ENCODE measurements at places on chromosomes 4 and X.

DNA sequence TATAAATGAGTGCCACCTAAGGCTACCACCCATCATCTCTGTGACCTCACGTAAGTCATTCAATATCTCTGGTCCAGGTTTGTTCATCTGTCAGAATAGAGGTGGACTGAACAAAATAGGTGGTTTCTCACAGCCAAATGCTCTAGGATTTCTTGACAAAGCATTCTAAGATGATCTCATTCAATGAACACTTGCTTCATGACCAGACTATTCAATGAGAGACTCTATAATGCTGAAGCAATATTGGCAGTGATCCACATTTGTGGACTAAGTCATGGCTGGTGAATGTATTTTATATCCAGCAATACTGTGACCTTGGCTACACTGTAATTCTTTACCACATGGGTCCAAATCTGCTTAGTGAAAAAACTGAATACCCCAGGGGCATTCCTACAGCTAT, 37.9 kb downstream of the LDB2 start:
- DNase-seq, result no peak

DNA sequence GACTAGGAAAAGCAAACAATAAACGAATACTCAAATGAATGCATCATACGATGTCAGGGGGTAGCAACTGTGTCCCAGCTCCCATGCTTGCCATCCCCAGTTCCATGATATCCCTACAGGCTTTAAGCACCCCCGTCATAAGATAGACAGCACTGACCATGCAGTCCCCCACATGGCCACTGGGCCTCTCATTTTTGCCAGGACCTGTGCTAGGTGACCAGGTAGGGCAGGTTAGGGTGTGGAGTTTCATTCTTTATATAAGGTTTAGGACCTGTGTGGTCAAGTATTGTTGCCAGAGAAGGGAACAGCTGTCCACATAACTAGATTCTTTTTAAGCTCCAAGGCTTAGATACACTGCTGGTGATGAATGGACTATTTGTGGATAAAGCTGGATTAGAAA, 9.7 kb downstream of the PPEF2 start:
- no peak for DNase-seq

DNA sequence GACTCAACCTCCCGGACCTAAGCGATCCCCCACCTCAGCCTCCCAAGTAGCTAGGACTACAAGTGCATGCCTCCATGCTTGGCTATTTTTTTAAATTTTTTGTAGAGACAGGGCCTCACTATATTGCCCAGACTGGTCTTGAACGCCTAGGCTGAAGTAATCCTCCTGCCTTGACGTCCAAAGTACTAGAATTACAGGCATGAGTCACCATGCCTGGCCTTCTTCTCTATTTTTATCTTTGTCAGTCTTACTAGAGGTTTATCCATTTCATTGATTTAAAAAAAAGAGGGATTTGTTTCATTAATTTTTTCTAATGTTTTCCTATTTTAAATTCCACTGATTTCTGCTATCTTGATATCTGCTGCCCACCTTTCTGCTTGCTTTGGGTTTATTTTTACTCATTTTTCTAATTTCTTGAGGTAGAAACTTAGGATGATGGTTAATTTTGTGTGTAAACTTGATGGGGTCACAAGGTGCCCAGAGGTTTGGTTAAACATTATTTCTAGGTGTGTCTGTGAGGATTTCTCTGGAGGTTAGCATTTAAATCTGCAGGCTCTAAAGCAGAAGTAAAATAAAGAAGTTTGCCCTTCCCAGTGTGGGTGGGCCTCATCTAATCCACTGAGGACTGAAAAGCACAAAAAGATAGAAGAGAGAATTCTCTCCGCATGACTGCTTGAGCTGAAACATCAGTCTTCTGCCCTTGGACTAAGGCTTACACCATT, 116.2 kb upstream of the DCLK2 start:
- DNase-seq, result no peak

DNA sequence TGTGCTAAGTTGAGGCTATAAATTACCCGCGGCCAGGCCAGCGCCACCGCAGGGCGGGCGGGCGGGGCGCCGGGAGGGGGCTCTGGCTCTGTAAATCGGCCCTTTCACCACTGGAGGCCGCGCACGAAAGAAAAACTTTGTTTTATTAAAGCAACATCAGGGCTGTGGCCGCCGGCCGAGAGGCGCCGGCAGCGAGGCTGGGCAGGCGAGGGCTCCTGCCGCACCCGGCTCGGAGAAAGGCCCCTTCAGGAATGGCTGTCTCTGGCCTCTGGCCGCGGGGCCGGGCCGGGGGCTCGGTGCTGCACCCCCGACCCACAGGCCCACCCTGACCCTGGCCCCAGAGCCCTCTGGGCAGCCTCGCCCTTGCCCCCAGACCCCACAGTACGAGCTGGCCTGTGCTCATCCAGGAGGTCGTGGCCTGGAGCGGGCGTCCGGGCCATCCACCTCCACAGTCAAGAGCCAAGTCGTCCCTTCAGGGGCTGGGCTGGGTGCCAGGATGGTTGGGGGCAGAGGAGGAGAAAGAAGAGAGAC, 29.5 kb upstream of the FGFR3 start:
- no peak for DNase-seq

DNA sequence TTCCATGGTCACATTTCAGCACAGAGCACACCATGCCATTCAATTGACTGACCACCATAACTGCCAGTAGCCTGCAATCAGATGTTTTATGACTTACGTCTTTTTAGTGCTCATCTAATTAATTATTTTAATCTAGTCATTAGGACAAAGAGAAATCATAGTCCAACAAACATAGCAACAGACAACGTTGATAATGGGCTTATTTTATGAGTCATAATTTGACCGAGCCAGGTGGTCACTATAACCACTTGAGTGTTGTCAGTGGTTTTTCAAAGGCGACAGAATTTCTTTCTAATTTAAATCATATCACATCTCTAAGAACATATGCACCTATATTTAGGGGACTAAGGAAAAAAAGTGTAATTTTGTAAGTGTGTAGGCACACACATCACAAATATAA, 1.9 kb downstream of the SEC24D start:
- no peak for DNase-seq

DNA sequence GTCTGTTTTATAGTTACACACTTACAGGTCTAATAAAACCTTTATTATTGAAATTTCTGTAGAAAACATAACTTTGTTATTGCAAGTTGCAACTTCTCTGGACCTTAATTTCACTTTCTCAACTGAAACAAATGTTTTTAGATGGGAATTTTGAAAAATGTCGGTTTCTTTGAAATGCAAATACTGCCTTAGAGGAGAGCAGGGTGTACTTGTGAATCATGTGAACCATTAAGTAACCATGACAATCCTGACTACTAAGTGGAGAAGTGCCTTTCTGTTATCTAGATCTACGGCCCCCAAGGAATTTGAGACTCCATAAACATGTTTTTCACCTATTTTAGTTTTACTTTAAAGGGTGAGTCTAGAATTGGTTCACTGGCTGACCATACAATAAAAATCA, 8.5 kb upstream of the ARMCX2 start:
- DNase-seq, result no peak

DNA sequence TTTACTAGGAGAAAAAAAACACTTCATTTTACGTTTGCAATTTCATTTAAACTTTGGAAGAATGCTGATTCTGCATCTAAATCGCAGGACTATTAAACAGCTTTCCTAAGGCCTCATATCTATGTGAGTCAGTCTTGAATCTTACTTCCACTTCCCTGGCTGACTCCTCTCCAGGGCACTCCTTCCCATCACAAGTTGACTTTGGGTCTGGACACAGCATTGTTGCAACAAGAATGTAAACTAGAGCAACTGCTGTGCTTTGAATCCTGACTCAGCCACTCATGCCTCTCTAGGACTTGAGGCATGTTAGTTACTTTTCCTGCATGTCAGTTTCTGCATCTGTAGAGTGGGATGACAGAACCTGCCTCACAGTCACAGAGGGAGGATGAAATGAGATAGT, 413.8 kb downstream of the FAT4 start:
- DNase-seq, result no peak

- no peak for DNase-seq
Observed at GRCh38 chr4:182174979-182175378, 68.2 kb upstream of the TENM3 start.

DNA sequence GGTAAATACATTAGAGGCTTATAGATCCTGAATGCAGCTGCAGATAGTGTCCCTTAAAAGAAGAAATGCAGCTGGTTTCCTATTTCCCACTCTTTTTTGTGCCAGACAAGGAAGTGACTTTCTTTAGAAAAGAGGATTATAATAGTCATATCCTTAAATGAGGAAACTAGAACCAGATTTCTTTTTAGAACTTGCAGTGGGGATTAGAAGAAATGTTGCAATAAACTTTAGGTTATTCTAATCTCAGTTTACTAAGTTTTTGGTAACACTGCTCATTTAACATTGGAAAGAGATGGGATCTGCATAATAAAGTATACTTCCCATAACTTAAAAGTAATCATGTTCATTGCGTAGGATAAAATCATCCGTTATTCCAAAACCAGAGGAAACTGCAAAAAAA, 101.9 kb downstream of the SLIT2 start:
- no peak for DNase-seq

DNA sequence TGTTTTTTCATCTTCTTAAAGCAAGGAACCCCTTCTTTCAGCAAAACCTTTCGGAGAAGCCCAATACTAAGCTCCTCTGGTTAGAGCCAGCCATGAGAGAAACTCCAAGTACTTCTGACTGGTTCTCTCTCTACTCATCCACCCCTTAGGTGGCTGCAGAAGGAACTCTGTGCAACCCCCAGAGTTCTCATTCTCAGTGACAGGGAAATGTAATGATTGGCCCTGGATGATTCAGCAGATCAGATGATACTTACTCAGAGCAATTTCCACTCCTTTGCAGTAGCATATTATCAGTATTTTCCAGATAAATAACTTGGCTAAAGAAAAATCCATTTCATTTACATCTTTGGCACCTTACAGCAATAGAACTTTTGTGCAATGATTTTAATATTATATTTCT, 3.2 kb downstream of the SPP1 start:
- no peak for DNase-seq

GRCh38 chr4:122005064-122005755, 53.4 kb upstream of the TRPC3 start:
- no peak for DNase-seq

DNA sequence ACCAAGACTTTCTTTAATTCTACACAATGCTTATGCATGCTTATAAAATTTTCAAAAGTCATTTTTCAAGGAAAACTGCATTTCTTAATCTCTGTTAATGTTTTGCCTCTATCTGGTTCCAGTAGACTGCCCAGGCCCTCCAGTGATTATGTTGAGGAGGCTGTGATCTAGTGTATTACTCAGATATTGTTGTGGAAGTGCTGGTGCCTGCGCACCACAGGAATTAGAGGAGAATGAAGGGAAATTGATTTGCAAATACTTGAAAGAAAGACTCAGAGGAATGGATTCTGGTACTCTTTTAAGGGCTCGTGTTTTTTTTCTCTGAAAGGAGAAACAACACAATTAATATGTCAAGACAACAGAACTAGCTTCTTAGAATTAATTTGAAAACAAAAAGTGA, 1015.1 kb downstream of the RPA4 start:
- DNase-seq, result no peak

DNA sequence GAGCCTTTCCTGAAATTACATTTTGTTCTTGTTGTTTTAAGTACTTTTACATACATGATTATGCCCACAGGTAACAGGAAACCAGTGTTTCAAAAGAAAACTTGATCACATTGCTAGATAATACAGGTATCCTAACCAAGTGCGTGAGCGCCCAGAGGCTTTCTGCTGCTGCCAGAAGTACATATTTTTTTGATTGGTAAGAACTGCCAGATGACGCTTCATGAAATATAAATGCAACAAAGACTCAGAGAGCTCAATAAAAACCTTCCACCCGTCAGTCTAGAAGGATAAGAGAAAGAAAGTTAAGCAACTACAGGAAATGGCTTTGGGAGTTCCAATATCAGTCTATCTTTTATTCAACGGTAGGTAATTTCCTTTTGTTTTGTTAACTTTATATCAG, at the start of gene EPGN:
EPGN (plus strand) TSS at position 256 of the 400 bp plus-strand sequence; CDS start at position 320, 64 bp downstream.
- DNase-seq, result no peak

- no peak for DNase-seq
Observed at GRCh38 chrX:120029354-120029753, 48.1 kb downstream of the RHOXF2B start.

DNA sequence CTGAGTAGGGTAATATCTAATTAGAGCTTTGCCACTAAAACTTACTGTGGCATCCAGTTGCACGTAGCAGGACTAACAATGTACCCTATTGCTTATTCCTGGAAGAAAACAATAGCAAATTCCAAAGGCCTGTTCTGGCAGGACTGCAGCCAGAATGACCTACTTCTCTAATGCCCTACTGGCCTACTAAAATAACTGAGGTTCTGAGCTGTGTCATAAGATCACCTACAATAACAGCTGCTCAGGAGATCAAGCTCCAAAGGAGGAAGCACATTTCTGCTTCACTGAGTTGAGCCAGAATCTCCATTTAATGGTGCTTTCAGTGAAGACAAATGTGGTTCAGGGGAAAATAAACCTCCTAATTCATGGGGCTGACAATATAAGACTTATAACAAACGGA, 42.2 kb upstream of the CXCL8 start:
- DNase-seq, result peak; percentile 25

GRCh38 chr4:158958489-158959270, 144.2 kb upstream of the RAPGEF2 start:
- no peak for DNase-seq

- no peak for DNase-seq
Observed at GRCh38 chr4:67465032-67465762, 80.1 kb downstream of the CENPC start.

GRCh38 chr4:151950993-151951670, 190.3 kb upstream of the GATB start:
- no peak for DNase-seq

- DNase-seq, result no peak
Observed at GRCh38 chrX:86121916-86122315, 26.3 kb upstream of the DACH2 start.

DNA sequence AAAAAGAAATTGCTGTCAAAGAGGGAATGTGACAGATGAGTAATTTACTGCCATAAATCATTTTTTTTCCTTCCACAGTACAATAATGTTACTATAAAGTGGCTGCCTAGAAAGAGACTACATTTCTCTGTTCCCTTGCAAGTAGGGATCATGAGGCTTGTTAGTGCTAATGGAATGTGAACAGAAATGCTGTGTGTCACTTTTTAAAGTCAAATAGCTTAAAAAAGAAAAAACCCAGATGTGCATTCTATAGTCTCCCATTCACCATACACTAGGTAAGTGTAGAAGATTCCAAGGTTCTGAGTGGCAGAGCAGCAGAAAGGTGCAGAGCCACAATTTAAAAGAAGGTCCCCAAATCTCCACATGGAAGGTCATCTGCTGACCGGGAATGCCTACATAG, 328.4 kb downstream of the CAMK2D start:
- DNase-seq, result no peak

- no peak for DNase-seq
Observed at GRCh38 chrX:10071451-10072144, 85.2 kb upstream of the CLCN4 start.

DNA sequence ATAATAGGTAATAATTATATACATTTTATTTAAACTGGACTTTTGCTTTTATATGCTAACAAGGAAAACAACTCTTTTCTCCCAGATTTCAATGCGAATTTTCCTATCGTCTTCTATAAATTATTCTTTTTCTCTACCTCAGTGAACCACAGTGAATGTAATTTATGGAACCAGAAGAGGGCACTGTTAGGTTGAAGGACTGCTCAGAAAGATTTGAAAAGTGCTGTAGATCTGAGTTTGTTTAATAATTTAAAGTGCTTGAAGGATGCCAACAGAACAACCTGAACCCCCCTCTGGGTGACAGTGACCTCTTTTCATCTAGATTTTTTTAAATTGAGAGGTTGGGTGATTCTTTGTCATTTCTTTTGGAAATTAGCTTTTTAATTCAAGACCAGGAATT, 54.9 kb downstream of the PHOX2B start:
- DNase-seq, result no peak

Measured in right renal cortex interstitium (tissue), 3 donors.